ENCODE measurements at places on chromosomes 11 and 22.

DNA sequence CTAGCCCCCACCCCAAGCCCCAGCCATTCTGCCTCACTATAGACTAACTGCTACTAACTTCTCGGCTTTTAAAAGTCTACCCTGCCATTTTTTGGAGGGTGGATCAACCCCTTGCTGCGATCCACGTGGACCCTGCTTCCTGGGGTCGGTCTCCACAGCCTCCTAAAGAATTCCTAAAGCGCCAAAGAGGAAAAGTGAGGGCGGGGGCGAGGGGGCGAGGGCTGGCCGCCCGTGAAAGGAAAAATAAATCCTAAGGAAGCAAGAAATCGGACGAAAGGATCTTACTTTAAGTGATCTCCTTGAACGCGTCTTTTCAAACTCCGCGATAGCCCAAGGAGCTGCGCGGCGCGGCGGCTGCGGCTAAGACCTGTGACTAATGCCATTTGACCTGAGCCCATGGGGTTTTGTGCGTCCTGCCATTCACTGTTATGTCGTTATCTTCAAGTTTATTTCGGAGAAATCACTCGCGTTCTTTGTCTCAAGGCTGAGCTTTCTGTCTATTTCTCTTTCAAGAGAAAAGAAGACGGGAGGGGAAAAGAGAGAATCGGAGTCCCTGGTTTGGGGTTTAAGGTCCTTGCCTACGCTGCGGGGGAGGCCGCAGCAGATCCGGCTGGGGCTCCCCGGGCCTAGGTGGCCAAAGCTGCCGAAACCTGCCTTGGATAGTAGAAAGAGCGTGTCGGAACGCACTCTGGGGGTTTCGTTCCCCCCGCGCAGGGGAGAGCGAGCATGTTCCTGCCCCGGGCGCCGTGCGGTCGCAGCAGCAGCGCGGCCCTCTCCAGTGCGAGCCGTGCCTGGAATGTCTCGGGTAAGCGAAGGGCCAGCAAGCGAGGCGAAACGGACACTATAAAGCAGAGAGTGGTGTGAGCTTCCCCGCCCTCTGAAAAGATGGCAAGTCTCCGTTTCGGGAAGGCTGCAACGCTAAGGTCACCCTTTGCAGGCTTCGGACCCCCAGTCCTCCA is 2.8 kb upstream of the DBX1 start:
- no peak for DNase-seq

GRCh38 chr22:27937453-27937852 is 18.4 kb upstream of the PITPNB start:
- DNase-seq: no peak

DNA sequence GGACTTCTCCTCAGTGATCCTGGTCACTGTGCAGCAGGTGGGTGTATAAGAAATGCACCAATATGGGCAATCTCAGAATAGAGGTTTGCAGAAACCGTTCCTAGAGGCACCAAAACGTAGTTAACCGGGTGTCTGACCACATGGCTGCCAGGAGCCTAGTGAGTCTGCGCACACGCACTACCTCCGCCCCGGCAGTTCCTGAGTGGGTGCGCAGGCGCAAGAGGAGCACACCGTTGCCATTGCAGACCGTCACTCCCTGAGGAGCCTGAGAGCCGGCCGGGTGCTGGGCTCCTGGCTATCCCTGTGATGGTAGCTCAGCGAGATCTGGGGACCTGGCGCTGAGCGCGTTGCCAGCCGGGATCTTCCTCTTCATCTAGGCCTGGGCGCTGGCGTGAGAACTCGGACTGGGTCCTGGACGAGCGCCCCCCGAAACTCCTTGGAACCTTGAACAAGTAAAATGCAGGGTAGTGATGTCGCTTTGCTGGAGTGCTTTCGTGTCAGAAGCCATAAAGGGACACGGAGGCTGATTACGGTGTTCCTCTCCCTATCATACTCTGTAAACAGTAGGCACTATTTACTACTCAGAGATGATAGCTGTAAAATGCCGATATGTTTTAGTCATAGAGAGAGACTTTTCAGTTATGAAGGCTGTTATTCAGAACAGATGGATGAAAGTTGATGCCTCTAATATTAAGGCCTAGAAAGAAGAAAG is at the start of gene MS4A13:
TSS of gene MS4A13 (plus strand) at position 249 of the 712 bp plus-strand sequence. CDS start 2,692 bp downstream, outside the sequence.
- DNase-seq: no peak

GRCh38 chr11:58659910-58660570 is 37.6 kb downstream of the CNTF start:
- no peak for DNase-seq

DNA sequence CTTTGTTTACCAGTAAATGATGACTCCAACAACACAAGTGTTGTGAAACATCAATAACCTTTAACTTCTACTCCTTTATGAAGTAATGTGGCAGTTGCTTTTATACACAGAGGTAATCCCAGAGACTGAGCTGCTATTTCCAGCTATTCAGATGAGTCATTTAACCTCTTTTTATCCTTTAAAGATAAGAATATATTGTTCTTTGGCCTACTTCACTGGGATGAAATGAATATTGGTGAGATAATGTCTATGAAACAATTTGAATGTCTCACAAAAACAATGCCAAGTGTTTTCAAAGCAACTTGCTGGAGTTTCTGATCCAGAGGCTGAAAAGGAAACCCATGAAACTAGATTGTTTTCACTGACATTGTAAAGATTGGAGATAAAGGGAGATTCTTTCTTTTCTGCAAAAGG is 564.4 kb upstream of the LUZP2 start:
- no peak for DNase-seq

- DNase-seq: no peak
Measured at GRCh38 chr11:70433038-70433437, 34.7 kb downstream of the CTTN start.

DNA sequence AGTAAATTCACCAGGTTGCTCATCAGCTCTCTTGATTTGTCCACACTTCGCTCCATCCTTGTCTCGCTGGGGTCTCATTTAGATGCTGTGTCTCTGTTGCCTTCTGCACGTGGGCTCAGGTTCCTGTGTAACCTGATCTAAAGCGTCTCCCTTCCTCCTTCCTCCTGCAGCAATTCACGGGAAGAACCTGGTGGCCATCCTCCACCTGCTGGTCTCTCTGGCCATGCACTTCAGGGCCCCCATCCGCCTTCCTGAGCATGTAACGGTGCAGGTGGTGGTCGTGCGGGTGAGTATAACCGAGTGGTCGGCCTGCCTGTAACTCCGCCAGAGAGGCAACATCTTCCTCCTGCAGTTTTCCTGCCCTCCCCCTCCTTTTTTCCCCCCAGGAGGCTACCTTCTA is 48.0 kb upstream of the PARVG start:
- DNase-seq: peak; percentile 2

DNA sequence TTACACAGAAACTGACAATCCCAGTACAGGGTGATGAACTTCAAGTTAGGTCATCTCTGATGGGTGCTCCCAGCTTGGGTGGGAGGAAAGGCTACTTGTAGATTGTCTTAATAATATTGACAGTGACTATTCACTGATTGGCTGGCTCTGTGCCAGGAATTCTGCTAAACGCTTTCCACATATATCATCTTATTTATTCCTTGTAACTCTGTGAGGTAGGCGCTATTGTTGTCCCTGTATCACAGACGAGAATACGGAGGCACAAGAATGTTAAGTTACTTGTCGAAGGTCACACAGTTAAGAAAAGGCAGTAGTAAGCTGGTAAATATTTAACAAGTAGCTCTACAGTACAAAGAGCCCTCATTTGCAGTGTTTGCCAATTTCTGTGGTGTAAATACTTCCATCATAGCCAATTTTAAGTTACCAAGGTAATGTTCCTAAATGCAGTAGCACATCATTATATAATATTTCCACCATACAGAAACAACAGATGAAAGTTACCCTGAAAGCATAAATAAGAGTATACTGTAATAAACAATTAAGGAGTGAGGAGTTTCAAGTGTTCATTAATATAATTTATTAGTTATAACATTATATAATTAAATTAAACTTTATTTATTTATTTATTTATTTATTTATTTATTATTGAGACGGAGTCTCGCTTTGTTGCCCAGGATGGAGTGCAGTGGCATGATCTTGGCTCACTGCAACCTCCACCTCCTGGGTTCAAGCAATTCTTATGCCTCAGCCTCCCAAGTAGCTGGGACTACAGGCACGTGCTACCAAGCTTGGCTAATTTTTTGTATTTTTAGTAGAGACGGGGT is 11.5 kb upstream of the TIMP3 start:
- no peak for DNase-seq

- peak; percentile 59 for DNase-seq
Measured at GRCh38 chr11:7577291-7578190, 63.7 kb downstream of the PPFIBP2 start.

DNA sequence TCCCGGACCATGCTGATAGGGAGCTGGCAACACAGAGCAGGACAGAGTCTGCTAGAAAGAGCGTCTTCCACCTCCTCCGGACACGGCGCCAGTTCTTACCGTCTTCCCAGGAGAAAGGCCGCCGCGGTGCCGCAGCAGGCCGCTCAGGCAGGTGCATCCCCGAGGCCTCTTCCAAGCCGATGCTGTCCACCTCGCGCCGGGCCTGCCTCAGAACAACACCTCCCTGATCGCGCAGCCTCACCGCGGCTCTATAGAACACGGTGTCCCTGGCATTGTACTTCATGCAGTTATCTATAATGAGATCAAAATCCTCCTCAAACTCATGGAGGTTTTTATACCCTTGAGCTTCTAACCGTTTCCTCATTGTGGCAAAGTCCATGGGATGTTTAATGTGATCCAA is 30.0 kb downstream of the BRD1 start:
- no peak for DNase-seq

DNA sequence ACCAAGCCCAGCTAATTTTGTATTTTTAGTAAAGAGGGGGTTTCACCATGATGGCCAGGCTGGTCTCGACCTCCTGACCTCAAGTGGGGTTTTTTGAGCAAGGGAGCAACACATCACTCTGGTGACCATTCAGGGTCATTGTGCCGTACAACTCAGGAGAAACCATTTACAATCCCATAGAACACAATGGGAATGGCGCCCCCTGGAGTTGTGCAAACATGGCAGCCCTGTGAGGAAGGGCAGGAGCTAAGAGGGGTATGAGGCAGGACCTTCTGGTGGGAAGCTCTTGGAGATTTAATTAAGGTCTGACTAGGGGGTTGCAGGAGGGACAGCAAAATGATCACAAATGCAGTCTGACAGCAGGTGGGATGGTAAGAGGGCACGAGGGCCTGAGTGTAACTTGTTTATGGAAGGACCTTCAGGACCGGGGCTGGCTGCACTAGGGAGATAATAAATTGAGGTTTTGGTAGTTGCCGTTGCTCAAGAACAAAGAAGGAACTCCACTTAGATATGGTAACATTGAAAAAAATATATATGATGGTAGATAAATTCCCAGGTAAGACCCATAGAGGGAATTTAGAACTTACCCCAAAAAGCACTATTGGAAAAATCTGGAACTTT is 9.1 kb upstream of the CSF2RB start:
- no peak for DNase-seq

GRCh38 chr22:34804604-34805003 is 261.4 kb upstream of the ISX start:
- DNase-seq: no peak

- no peak for DNase-seq
Measured at GRCh38 chr11:97990162-97990920, 1030.4 kb upstream of the CNTN5 start.

DNA sequence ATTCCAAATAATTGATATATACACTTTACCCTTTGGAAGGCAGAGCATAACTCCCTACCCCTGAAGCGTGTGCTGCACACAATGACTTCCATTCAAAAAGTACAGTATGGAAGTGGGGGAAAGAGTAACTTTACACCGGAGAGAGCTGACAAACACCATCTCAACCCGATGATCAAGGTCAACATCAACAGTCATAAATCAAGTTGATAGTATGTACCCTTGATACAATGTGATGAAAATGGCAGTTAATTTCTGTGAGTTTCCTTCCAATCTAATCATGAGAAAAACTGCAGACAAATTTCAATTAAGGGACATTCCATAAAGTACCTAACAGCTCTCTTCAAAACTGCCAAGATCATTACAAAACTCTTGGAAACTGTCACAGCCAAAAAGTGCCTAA is 6.0 kb upstream of the DEUP1 start:
- DNase-seq: no peak

DNA sequence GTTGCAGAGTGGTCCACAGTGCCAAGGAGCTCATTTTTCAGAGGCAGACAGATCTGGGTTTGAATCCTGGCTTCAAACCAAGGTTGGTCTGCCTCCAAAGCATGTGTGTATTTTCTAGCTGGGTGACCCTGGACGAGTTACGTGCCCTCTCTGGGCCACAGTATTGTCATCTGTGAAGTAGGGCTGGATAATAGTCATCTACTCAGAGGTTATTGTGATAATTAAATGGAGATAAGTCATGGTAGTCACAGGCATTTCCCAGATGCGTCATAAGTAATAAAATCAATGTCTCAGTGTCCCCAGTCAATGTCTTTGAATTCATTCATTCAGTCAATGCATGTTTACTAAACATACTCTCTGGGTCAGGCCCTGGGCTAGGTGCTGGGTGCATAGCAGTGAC is 8.6 kb downstream of the OMP start:
- DNase-seq: no peak

DNA sequence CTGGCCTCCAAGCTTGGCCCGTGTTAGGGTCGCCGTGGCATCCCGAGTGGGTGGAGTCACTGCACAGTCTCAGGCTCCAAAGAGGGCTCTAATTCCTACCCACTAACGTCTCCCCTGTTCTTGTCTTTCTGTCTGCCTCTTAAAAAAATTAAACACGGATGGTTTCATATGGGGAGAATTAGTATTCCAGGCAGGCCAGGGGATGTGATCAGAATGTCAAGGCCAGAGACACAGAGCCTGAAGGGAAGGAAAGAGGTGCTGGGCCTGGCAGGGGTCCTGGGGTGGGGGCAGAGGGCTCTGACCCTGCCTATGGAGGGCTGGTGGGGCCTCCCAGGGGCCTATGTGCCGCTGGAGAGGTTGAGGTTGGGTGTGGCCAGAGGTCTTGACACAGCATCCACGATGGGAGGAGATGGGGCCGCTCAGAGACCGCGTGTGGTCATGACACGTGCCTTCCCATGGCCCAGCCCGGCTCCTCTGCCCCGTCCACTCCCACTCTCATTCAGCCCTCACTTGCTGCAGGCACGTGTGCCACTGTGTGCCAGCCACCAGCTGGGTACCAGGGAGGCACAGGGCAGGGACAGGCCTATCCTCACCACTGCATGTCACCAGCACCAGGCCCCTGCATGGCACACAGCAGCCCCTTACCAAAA is 56.5 kb downstream of the FLRT1 start:
- no peak for DNase-seq

GRCh38 chr11:47478651-47479329 is 29.9 kb upstream of the RAPSN start:
- DNase-seq: no peak
